SHP77 (cell line): ENCODE measurements at places on chromosomes 2 and 18.

GRCh38 chr2:217851191-217852020, 151.4 kb downstream of the TNS1 start:
- no peak for DNase-seq

DNA sequence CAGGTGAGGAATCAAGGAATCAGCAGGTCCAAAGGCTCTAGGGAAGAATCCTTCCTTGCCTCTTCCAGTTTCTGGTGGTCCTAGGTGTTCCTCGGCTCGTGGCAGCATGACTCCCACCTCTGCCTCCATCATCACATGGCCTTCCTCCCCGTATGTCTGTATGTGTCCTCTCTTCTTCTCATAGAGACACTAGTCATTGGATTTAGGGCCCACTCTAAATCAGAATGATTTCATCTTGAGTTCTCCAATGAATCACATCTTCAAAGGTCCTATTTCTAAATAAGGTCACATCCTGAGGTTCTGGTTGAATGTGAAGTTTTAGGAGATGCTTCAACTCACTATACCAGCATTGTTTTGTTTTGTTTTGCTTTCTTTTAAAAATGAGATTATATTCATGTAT, 11.1 kb upstream of the AGFG1 start:
- no peak for DNase-seq

- DNase-seq = no peak
Observed at GRCh38 chr2:9547262-9547991, 8.2 kb downstream of the ADAM17 start.

- DNase-seq = no peak
Observed at GRCh38 chr2:166360426-166360825, 15.3 kb downstream of the SCN9A start.

GRCh38 chr2:175445281-175445680, 263.8 kb upstream of the ATP5MC3 start:
- DNase-seq = no peak

GRCh38 chr2:160484859-160485520, 8.6 kb downstream of the RBMS1 start:
- no peak for DNase-seq

DNA sequence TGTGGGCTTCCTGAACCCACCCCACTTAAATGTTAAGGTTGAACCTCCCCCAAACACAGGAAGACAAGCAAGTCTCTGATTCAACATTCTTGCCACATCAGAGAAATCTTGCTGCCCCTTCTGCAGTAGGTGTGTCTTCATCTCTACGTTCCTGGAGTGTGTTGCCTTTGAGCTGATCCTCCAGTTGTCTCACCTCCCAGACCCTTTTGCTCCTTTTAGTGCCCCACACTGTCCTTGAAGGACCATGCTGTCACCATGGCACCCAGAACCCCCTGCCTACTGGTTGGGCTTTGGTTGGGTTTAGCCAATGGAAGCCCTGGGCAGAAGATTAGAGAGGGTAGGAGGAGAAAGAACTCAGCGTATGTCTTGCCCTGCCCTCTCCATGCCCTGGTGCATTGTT, 10.7 kb downstream of the CAB39 start:
- no peak for DNase-seq

GRCh38 chr2:174568425-174568824, 29.2 kb downstream of the WIPF1 start:
- DNase-seq = no peak

GRCh38 chr18:54388203-54389142, 30.8 kb downstream of the C18orf54 start:
- no peak for DNase-seq

GRCh38 chr2:69801745-69802290, 27.6 kb upstream of the GMCL1 start:
- no peak for DNase-seq
